ENCODE measurements at places on chromosomes 1 and 21.

- DNase-seq = no peak
These were observed 14.8 kb downstream of the SH3BP5L start for GRCh38 chr1:248810727-248811513.

DNA sequence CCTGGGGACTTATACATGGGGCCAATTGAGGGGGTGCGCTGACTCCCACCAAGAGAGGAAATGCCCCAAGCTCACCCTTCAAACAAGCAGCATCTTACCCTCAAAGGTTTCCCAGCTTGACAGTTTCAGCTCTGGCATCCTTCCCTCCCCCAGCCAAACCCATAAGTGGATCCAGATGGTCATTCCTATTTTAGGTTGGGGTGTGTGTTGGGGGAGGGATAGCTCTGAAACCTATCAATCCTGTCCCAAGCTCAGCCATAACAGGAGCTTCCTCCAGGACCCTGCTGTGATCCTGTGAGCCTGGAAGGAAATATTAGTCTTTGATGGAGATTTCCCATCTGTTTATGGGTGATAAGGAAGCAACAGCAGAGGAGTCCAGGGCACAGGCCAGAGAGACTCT is 3.4 kb upstream of the TMEM222 start:
- peak; percentile 92 for DNase-seq

- no peak for DNase-seq
These were observed 48.1 kb downstream of the ELAPOR1 start for GRCh38 chr1:109161858-109162606.

DNA sequence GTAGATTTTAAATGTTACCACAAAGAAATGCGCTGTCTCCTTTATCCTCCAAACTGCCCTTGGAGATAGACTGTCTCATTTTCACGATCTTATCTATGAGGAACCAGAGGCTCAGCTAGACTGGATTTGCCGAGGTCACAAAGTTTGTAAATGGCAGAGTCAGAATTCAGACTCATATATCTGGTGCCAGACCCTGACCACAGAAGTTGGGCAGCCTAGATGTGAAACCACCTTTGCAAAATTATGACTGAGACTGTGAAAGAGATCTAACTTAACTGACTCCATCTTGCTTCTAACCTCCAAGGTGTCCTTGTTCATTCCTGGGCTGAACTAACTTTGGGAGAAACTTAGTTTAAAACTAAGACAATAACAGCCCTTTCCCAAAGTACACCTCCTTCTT is 14.1 kb downstream of the CNR2 start:
- no peak for DNase-seq

DNA sequence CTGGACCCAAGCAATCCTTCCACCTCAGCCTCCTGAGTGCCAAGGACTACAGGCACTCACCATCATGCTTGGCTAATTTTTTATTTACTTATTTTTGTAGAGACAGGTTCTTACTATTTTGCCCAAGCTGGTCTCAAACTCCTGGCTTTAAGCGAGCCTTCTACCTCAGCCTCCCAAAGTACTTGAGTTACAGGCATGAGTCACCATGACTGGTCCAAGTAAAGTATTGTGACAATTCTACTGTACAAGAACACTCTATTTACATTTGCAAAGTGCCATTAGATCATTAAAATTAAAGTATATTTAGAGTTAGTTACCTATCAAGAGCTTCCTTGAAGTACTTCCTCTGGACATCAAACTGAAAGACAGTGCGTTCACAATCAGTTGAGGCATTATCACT is 44.8 kb downstream of the NRDC start:
- no peak for DNase-seq

- DNase-seq = no peak
These were observed 86.9 kb downstream of the NAV1 start for GRCh38 chr1:201625851-201626251.

DNA sequence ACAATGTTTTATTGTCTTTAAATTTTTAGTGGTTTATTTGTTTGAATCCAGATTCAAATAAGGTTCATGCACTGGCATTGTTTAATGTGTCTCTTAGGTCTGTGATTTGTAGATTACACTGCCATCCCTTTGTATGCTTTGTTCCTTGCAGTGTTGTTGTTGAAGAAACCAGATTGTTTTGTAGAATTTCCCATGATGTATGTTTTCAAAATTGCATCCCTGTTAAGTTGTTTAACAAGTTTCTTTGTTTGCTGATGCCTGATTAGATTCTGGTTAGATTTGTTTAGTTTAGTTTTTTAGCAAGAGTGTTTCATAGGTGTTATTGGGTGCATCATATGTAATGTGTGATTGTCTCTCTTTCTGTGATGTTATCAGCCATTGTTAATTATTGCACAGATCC is 5.5 kb upstream of the AVPR1B start:
- DNase-seq = no peak

DNA sequence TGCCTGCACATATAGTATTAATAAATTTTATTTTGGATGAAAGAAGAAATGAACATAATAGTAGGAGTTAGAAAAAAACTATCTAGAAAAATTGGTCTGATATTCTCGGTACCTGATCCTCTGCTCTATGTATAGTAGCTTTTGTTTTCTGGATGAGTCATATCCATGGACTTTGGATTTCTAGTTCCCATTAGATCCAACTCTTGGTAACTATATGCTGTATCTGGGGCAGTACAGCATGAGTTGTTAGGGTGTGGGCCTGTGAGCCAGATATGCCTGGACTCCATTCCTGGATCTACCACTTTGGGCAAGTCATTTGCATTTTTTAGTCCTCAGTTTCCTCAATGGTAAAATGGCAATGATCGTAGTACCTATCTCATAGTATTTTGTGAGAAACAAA is 372.2 kb upstream of the PKN2 start:
- DNase-seq = no peak

DNA sequence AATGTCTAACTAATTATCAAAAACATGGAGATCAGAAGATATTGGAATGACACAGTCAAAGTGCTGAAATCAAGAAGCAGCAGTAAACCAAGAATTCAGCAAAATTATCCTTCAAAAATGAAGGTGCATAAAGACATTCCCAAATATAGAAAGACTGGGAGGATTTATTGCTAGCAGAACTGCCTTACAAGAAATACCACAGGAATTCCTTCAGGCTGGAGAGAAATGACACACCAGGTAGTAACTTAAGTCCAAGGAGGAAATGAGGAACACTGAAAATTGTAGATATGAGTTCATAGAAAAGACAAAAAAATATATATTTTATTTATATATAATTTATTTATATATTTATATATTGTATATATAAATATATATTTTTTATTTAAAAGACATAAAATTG is 217.2 kb downstream of the RPS6KC1 start:
- DNase-seq = no peak

DNA sequence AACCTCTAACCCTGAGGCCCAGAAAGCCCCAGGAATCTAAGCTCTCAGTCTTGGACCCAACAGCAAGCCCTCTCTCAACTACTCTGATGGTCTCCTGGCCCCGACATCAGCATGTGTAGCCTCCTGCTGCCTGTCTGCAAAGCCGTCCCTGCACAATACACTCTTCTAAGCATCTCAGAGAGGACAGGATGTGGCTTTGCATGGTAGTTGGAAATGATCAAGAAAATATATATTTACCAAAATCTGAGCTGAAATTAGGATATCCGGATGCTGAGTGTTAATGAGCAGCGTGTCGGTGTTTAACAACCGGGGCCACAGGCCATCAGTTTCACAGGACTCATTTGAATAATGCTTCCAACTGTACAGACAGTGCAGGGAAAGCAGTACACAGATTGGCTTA is 59.1 kb upstream of the SIM2 start:
- no peak for DNase-seq

- no peak for DNase-seq
These were observed 193.4 kb upstream of the PKN2 start for GRCh38 chr1:88490676-88491075.

- DNase-seq = no peak
These were observed 705 bp upstream of the SLC50A1 start for GRCh38 chr1:155134880-155135414.

DNA sequence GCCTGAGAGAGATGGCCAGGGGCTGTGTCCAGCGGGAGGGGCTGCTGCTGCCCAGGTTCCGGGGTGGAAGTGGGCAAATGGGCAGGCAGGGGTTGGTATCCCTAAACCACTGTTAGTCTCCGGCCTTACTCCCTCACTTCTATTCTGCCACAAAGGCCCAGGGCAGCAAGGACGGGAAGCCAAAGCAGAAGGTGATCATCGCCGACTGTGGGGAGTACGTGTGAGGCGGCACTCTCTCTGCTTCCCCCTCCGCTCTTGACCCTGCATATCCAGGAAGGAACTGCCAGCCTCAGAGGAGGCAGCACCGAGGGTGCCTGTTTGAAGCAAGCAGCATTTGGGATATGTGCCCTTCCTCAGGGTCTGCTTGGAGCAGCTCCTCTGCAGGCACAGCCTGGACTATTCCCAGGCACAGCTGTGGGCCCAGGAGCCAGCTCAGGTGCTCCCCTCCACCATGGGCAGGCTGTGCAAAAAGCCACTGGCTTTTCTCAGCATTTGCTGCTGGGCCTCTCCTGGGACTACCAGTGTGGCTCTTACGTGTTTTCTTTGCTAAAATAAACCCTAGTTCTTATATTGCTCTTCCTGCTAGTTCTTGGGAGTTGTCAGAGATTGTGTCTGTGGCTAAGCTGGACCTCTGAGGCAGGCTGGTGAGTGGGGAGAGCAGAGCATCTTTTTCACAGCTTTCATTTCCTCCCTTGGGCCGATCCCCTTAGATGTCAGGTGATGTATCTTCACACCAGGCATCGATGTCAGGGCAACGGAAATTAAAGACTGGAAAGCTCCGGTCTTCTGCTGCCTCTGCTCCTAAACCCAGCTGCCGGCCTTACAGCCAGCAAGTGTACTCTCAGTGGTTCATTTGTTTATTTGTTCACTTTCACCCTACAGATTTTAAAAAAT is 14.7 kb downstream of the PPIE start:
- no peak for DNase-seq

DNA sequence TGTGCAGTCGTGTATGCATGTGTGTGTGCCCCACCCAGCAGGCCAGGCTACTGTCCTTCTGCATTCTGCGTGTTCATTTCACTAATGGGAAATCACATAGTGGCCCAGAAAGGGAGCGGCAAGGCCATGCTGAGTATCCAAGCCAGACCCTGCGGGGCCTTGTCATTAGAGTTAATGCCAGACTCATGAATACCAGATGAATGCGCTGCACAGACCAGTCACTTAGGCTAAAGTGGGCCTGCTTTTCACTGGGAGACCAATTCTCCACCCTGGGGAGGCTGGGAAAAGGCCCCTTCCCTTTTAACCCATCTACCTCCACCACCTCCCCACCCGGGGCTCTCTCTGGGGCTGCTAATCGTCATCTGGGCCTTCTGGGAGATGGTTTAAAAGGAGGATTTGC is 17.0 kb upstream of the GRIK3 start:
- no peak for DNase-seq

GRCh38 chr1:108634521-108634920 is 26.4 kb downstream of the HENMT1 start:
- DNase-seq = no peak

- DNase-seq = no peak
These were observed 12.7 kb upstream of the AIM2 start for GRCh38 chr1:159089184-159089791.

- DNase-seq = no peak
These were observed 697 bp upstream of the C21orf91 start for GRCh38 chr21:17819877-17820229.

- peak; percentile 39 for DNase-seq
These were observed 57.2 kb downstream of the ST3GAL3 start for GRCh38 chr1:43764581-43764980.

DNA sequence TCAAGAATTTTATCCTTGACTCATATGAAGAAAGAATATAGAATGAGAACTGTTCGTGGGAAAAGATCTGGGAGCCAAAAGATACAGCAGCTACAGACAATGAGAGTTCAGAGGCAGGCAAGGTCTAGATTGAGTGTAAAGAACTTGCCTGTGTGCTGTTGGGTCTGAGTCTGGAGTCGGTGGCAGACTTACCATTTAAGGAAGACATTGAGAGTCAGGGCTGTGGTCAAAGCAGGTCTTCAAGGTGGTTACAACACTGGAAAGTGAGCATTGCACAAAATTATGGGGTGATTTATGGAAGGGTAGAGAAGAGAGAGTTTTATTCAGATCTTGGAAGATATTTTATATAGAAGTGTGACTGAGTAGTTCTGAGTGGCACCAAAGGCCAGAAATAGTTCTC is 80.6 kb downstream of the TBX19 start:
- no peak for DNase-seq

All from NCI-H524 treated with DMSO at 0.1 percent for 48 hours (cell line).